Activated T-cell treated with anti-CD3 and anti-CD28 coated beads, Interleukin-2, amount 50 U/mL, for 72 hours (primary cell): ENCODE measurements at places on chromosomes 5 and 9.

DNA sequence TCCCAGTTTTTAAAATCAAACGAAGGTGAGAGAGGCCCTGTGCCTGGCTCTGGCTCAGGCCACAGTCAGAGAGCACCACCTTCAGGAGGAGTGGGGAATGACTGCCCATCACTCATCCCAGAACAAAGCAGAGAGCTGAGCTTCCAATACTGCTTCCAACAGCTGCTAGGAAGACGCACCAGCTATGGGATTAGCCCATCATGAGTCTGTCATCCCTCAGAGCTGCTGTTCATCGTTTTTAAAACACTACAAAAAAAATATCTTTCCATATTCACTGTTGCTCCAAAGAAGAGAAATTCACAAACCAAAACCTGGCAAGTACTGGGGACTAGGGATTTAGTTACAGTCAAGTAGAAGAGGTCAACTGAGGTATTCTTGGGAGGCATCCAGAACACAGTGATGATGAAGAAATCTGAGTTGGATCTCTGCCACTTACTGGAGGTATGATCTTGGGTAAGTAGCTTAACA, 102.4 kb downstream of the CDK5RAP2 start:
- no peaks in the 10 kb centered on the region for H3K27me3 ChIP-seq
- peak; percentile 29 for DNase-seq
- no peaks in the 10 kb centered on the region for H3K4me1 ChIP-seq

DNA sequence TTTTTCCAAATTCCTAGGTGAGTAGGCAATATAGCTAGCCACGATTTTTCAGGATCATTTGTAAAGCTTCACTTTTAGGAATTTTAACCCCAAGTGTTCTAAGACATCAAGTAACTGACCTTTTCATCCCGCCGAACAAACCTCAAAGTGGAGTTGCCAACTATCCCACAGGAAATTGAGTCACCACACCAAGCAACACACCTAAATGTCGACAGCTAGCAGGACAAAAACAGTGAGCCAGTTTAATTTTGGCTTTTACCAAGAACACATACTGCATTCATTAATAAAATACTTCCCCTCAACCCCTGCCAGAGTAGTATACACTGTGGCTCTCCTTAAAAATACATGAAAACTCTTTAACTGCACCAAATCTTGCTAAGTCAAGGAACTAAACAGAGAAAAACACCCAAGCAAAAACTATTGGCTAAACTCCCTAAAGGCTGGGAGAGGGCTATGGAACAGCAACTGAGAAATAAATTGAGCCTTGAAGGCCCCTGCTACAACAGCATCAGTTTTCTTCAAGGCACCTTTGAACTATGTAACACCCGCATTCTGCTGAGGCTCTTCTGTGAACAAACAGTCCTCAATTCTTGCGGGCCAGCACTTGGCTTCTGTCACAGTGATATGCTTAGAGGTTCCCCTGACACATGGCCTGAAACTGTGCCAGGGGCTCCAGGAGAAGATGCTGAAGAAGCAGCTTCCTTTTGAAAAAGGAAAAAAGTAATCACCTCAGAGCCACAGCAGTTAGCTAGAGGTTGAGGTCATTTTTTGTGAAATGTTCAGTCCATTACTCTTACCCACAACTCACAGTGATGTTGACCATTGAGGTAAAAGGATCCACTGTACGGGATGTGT, 459.6 kb downstream of the RAB3C start:
- no peaks in the 10 kb centered on the region for H3K27me3 ChIP-seq
- DNase-seq = peak; percentile 26
- H3K27ac ChIP-seq = peak overlapping the region; percentile 2
- peak overlapping the region; percentile 98 for H3K4me3 ChIP-seq
- peaks cover 13% of the 10 kb centered on the region for H3K36me3 ChIP-seq

- H3K27me3 ChIP-seq = no peaks in the 10 kb centered on the region
- no peak for DNase-seq
- H3K36me3 ChIP-seq = no peaks in the 10 kb centered on the region
- no peaks in the 10 kb centered on the region for H3K4me1 ChIP-seq
Observed at GRCh38 chr9:137023157-137023556, 4.9 kb downstream of the ABCA2 start.

DNA sequence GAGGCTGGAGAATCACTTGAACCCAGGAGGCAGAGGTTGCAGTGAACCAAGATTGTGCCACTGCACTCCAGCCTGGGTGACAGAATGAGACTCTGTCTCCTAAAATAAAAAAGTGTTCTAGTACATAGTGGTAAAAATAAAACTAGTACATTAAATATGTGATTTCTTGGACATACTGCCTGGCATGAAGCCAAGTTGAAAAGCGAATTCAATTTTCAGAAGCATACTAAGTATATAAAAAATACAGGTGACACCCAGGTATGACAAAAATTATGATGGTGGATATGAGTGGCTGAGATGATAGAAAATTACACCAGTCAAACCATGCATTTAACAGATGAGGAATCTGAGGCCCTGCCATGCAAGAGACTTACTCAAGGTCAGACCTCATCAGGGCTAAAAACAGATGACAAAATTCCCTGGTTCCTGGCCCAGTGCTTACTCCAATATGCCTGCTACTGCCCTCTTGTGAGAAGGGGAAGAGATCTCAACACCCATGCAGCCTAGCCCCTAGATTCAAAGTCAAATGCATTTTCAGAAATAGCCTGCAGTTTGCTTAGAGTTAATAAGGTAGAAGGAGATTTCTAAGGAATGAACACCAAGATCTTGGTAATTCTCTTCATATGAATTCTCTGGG, 46.6 kb upstream of the GNPDA1 start:
- no peak overlapping the region for H3K27ac ChIP-seq
- no peak overlapping the region for H3K4me3 ChIP-seq
- H3K27me3 ChIP-seq = no peaks in the 10 kb centered on the region
- H3K4me1 ChIP-seq = peaks cover 30% of the 10 kb centered on the region
- no peak for DNase-seq
- no peaks in the 10 kb centered on the region for H3K36me3 ChIP-seq
